ENCODE measurements at places on chromosomes 3 and 15.
A peak's percentile ranks its signal among the peaks of the same experiment; 100 is the strongest.

GRCh38 chr3:34179716-34180115, 381.3 kb downstream of the PDCD6IP start:
- no peak for DNase-seq

GRCh38 chr3:100516232-100516631, 23.8 kb downstream of the TMEM45A start:
- DNase-seq, result no peak

- DNase-seq, result no peak
Measured at GRCh38 chr15:92847841-92848240, 52.3 kb upstream of the CHD2 start.

DNA sequence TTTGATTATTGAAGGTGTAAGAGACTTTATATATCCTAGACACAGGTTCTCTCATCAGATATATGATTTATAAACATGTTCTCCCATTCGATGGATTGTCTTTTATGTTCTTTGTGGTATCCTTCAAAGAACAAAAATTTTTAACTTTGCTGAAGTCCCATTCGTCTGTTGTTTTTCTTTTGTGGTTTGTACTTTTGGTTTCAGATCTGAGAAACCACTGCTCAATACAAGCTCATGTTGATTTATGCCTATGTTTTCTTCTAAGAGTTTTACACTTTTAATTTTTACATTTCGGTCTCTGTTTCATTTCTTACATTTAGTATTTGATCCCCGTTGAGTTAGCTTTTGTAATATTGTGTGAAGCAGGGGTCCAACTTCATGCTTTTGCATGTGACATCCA, 103.3 kb upstream of the SPRED1 start:
- no peak for DNase-seq

GRCh38 chr15:73972984-73973682, 19.0 kb downstream of the STOML1 start:
- DNase-seq, result peak; percentile 77

- no peak for DNase-seq
Measured at GRCh38 chr3:70738291-70738681, 425.8 kb upstream of the MDFIC2 start.

- DNase-seq, result no peak
Measured at GRCh38 chr3:135325096-135325495, 530.0 kb downstream of the EPHB1 start.

DNA sequence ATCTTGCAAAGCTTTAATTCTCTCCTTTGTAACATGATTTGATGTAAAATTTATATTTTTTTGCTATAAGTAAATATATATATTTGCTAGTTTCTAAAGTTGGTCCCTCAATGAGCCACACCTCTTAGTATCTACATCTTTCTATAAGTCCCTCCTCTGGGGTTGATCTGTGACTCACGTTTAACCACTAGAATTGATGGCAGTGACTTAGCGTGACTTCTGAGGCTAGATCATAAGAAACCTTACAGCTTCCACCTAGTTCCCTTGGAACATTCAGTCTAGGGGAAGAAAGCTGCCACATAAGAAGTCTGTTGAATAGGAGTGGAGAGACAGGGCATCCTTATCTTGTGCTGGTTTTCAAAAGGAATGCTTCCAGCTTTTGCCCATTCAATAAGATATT, 56.6 kb upstream of the TNIK start:
- DNase-seq, result no peak

DNA sequence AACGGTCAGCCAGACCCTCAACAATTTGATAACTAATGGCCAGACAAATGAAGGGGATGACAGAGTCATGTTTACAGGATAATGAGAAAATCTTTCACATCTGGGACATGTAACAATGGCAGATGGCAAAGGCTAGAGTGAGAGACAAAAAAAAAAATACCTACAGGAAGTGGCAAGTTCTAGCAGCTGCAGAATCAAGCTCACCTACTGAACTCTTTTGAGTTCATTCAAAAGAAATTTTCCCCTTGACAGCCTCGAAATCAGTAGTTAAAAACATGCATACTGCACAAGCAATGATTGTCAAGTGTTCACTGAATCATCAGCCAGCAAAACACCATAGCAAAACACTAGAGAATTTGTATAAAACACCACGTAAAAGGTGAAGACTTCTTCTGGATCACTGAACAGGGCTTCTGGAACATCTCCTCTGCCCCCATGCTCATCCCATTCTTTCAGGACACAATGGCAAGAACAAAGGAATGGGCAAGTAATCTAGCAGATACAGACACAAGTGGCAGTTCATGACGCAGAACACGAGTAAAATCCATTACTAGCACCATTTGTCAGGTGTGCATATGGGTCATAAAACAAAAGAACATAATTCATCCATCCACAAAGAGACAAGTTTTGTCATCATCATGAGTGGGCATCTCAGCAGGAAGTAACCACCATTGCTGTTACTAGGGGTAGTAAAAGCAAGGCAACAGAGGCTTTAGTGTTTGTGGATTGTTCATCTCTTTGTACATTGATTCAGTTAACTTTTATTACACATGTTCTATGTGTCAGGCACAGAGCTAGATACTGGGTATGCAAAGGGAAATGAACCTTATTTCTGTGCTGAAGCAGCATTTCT, 13.8 kb upstream of the KCNMB2 start:
- DNase-seq, result no peak

DNA sequence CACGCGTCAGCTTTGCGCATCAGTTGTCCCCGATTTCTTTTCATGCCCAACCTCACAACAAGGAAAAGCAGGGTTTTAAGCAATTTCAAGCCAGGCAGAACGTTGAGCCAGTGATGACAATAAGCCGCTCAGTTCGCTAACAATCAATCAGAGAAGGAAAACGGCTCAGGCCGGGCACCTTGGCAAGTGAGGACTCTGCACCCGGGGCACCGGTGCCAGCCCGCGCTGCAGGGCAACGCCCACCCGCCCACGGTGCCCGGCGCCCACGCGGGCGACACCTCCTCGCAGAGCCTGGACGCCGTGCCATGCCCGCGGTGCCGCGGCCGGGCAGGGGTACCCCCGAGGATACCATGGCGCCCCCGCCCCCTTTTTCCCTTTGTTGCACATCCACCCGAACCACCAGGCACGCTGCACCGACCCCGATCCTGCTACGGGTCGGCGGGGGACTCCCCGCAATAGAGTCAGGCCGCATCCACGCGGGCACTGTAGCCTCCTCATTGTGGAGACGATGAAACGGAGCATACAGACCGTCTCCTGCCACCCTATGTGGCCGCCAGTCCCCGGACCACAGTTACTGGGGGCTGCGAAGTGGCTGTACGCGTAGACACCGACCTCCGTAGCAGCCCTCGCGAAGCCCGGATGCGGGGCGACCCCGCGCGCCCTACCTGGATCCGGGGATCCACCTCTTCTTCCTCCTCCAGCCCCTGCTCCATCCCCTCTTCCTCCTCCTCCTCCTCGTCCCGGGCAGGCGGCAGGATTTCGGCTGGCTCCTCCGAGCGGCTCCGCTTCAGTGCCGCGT, 581 bp downstream of the SH3BP5 start:
- DNase-seq, result peak; percentile 42

DNA sequence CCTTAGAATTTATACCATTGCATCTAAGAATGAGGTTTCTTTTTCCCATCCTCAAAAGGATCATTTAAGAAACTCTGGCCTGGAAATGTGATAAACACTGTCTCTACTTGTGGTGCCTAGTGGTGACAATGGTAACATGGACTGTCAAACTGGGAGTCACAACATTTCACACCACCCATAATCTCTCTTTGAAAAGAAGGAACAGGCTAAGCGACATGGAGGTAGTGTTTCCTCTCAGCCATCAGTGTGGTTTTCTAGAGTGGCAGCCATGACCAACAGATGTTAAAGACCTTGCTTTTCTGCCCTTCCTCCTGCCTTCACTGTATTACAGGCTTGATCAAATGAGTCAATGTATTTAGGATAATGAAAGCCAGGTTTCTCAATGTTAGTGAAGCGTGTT, 283.1 kb upstream of the STAC start:
- DNase-seq, result no peak

DNA sequence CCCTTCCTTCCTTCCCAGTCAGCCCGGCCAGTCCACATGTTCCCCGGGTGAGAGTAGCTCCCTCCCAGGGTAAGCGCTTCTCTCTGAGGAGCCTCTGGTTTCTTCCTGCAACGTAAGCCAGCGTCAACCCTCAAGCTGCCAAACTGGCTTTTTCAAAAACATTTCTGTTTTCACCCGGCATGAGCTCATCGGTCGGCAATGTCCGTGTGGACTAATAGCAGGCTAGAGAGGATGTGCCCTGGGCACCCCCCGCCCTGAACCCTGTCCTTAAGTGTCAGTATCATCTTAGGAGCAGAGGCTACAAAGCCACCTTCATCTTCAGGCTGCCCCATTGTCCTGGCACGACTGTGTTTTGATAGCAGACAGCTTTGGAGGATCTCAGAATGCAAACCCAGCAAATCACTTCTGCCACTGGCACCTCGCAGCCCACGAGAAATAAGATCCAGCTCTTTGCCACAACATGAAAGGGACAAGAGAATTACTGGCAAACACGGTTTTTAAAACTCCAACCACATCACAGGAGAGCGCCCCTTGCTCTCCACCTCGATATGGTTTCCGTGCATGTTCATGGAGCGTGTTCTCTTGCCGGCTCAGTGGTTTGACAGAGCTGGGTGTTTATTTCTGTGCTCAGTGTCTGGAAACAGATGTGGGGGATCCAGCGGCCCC, 9.9 kb downstream of the ALDH1A3 start:
- no peak for DNase-seq

- DNase-seq, result no peak
Measured at GRCh38 chr3:39112113-39112512, 4.6 kb downstream of the TTC21A start.

GRCh38 chr3:20130106-20130505, 55.9 kb downstream of the SGO1 start:
- no peak for DNase-seq

- no peak for DNase-seq
Measured at GRCh38 chr3:158765518-158766205, 33.4 kb upstream of the RARRES1 start.

GRCh38 chr3:123054109-123054778, 12.6 kb upstream of the PDIA5 start:
- no peak for DNase-seq

DNA sequence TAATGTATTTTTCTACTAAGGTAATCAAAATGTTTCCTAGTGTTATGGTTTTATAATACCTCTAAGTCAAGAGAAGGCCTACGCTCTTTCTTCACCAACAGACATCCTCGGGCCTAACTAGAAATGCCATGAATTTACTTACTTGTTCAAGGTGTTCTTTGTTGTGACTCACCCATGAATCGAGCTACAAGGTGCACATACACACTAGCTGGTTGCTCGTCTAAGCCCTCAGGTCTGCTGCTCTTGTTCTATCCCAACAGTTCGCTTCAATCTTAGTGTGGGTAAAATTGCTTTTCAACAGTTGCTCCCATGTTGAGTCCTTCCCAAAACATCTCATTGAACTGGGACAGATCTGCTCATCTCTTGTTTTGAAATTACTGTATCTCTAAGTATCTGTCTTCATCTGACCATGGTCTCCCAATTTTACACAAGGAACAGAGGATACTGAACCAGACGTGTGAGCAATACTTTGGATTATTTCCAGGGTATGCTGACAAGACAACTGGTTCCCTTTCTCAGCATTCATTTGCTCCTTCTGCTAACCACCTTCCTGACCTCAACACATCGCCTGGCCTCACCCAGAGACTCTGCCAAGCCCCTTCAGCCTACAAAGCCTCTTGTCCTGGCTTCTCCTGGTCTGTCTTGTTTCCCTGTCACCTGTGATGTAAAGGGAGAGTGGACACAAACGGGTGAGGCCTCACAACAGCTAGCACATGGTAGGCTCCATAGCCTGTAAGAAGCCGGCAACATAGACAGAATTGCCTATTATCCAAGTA, 84.2 kb downstream of the NEDD4 start:
- DNase-seq, result no peak

- DNase-seq, result no peak
Measured at GRCh38 chr15:100247228-100248225, 94.2 kb downstream of the ADAMTS17 start.

DNA sequence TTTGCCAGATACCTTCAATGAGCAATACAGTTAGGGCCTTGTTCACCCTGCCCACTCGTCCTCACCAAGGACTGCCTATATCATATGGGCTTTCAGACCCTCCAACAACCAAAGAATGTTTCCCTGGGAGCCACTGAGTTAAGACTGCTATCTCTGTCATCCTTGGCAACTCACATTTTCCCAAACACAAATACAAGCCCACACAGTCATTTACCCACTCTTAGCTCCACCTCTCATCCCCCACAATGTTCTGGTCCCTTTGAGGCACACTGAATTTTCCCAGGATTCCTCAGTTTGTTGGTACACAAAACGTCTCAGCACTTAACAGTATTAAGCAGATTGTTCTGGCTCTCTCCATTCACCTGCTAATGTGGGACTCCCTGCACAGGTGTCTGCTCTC, 204.6 kb downstream of the TLE3 start:
- DNase-seq, result no peak

DNA sequence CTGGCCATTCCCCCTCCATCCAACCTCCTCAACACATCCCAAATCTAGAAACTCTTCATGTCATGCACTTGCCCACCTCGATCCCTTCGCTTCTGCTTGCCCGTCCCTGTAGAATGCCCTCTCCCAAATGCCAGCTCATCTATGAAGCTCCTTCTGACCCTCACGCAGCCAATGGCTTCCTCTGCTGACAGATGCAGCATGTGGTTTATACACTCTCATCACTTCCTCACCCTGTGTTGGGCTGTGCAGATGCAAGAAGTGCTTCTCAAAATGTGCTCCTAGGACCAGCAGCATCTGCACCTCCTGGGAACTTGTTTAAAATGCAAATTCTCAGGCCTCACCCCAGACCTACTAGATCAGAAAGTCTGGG, 51.7 kb downstream of the SEMA5B start:
- DNase-seq, result no peak

DNA sequence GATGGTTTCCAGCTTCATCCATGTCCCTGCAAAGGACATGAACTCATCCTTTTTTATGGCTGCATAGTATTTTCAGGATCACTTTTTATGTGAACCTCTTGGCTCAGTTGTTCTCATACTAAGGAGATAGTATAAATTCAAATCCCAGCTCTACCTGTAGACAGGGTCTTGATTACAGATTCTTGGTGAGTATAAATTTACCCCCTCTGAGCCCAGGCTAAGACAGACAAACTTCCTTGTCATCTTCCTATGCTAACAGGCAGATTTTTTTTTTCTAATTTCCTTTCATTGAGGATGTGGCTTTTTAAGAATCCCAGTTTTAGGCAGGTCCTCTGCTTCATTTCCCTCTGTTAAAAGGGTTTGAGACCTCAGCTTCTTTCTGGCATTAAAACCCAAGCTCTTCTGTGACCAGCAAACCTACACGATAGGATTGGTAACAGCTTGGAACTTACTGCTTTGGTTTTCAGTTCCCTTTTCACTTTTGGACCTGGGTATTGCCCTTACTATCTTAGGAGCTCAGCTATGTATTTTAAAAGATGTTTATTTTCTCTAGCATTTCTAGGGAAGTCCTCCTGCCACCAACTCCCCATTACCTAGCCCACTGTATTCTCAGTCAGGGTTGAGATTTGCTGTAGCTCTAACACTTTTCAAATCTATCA, 72.5 kb downstream of the VPS8 start:
- no peak for DNase-seq

DNA sequence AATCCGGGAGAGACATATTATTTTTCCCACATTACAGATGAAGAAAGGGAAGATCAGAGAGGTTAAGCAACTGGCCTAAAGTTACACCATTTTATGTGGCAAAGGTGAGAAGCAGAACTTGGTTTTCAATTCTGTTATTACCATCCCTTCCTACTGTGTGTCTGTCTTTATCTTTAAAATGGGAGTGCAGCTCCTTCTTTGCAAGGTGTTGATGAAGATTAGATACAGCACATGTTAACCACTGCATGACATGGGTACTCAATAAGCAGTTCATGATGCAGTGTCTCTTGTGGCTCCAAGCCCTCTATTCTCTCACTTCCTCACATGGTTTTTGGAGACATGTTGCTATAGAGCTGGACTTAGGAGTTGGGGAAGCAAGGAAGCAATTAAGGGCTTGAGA, 23.1 kb upstream of the TBC1D21 start:
- no peak for DNase-seq
